ENCODE measurements at places on chromosomes 6 and 20.

GRCh38 chr6:81640126-81640525 is 112.4 kb downstream of the TENT5A start:
- no peak for DNase-seq

GRCh38 chr6:50961611-50962010 is 142.9 kb downstream of the TFAP2B start:
- DNase-seq = no peak

DNA sequence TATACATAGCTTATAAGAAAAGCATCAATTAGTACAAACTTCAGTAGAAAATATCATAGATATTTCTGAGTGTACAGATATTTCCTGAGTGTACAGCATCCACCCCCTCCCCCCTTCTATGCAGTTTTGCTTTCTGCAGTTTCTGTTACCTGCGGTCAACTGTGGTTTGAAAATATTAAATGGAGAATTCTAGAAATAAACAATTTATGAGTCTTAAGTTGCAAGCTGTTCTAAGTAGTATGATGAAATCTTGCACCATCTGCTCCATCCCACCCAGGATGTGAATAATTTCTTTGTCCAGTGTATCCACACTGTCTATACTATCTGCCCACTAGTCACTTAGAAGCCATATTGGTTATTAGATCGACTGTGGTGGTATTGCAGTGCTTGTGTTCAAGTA is 15.8 kb upstream of the GPR63 start:
- DNase-seq = no peak

- DNase-seq = no peak
Observed at GRCh38 chr6:104486035-104486434, 373.7 kb downstream of the HACE1 start.

- peak; percentile 86 for DNase-seq
Observed at GRCh38 chr20:45098103-45098773, 2.7 kb downstream of the KCNS1 start.

GRCh38 chr6:90139272-90139817 is 157.3 kb downstream of the BACH2 start:
- no peak for DNase-seq

- DNase-seq = peak; percentile 66
Observed at GRCh38 chr6:30013291-30013922, 47.7 kb upstream of the POLR1H start.

DNA sequence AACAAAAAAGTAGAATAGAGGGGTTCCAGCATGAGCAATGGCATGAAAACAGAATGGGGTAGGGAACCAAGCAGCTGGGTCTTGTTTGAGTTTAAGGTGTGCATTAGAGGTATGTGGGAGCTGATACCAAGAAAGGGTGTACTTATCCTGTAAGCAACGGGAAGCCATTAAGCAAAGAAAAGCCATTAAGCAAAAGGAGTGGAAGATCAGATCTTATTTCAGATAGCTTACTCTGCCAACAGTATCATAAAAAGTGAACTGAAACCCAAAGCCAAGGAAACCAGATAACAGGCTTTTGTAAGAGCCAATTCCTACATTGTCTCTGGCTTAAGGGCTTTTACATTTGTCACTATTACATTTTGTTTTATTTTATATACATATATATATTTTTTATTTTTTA is 21.3 kb upstream of the BEND6 start:
- DNase-seq = no peak

DNA sequence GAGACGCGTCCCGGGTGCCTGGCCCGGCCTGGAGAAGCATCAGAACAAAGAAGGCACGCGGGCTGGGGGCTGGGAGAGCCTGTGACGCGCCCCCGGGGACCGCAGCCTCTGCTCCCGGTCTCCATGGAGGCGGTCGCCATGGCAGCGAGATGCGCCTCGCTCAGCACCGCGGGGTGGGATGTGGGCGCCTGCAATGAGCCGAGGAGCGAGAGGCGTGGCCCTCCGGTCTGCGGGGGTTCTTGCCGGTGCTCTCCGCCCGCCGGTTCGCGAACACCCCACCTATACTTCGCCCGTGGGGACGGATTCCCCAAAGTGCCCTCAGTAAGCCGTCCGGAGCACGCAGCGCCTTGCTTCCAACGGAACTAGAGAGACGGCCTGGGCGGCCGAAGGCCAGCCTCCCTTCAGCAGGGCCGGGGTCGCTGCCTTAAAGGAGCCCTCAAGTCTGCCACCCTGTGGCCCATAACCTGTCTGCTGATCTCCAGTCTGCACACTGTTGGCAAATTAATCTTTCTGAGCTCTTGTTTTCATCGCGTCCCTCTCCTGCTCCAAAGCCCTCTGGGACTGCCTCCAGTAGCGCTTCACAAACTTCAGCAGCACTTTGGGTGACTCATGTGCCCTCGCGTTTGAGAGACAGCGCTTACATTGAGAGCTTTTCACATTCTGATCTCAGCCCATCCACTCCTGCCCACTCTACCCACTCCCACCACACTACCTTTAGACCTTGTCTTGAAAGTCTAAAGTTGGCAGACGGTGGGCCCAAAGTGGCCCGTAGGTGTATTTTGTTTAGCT is 983 bp upstream of the ADISSP start:
- DNase-seq = peak; percentile 85

- DNase-seq = no peak
Observed at GRCh38 chr6:20440296-20440695, 38.6 kb downstream of the E2F3 start.

GRCh38 chr6:4923081-4923480 is 80.8 kb downstream of the RPP40 start:
- no peak for DNase-seq

GRCh38 chr6:10146715-10147451 is 268.0 kb downstream of the TFAP2A start:
- peak; percentile 71 for DNase-seq

GRCh38 chr6:153727885-153728284 is 311.2 kb upstream of the OPRM1 start:
- no peak for DNase-seq

DNA sequence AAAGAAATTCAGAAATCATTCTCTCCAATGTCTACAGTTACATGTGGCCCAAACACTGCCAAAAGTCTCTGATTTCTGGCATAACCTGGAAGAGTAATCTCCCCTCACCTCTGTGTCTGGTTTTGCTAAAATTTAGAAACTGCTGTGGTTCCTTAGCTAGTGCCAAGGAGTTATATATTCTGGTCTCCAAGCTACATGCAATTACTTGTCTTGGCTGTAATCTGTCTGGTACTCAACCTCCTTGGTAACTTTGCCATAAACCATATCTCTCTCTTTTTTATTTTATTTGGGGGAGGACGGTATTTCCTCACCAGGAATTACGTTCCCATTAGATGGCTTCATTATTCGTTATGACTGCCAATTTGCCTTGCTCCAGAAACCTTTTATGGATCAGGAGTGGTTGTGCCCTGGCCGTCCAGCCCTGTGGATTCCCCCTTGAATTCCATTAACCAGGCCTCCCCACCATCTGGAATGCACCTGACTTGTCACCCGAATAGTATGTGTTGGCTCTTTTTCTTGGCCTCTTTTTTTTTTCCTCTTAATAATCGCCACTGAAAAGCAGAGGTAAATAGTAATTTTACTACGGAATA is 400.0 kb downstream of the CD83 start:
- DNase-seq = no peak

DNA sequence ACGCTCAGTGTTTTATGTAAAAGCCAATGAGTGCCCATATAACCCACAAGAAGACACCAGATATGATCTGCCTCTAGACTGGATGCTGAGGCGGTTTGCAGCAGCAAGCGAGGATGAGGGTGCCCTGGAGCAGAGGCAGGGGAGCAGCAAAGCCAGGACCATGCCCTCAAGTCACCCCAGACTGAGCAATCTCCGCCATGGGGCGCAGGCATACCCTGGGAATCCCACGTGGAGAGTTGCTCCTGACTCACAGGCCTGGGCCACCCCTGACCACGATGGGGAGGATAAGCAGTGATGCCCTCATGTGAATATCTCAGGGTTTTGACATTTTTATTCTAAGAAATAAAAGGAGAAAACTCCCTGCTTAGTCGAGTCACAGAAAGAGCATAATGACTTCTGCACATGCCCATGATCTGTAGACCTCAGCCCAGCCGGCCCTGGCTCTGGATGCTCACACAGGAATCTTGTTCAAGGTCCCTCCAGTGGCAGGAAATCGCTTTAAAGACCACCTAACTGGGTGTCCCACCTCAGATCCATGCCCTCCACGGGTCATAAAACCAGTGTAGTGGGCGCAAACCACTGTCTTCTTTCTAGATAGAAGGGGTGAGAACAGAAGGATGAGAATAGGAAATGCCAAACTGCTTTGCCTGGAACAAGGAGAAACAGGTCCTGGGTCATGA is 138.3 kb upstream of the SNX9 start:
- DNase-seq = no peak

DNA sequence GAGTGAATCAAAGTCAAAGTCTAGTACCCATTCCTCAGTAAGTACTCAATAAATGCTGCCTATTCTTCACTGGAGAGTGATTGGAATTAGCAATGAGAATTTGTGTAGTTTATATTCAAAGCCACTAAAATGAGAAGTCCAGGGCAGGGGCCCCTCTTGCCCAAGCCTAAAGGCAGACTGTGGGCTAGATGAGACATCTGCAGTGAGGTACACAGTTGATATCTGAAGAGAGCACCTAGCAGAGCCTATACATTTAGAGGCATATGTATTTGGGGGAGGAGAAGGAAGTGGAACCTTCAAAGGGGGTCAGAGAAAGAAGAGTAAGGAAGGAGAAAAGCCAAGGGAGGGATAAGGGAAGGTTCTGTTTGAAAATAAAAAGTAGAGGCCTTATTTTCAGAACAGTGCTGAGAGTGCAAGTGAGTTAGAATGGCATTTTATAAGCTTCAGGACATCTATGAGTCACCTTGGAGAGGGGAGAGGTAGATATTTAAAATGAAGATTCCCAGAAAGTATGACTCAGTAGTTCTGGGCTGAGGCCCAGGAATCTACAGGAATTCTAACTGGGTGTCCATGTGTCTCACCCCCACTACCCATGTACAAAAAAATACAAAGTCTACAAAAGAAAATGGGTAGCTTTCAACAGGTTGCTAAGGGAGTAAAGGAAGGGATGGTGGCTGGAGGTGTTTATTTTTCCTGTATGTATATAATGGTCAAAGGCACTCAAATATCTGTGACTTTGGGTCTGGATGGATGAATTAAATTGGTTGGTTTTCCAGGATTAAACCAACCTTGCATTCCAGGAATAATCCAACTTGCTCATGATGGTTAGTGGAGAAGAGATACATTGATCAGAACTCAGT is 135.1 kb downstream of the ZFP64 start:
- no peak for DNase-seq

- DNase-seq = no peak
Observed at GRCh38 chr6:148154668-148155067, 188.0 kb upstream of the SASH1 start.

DNA sequence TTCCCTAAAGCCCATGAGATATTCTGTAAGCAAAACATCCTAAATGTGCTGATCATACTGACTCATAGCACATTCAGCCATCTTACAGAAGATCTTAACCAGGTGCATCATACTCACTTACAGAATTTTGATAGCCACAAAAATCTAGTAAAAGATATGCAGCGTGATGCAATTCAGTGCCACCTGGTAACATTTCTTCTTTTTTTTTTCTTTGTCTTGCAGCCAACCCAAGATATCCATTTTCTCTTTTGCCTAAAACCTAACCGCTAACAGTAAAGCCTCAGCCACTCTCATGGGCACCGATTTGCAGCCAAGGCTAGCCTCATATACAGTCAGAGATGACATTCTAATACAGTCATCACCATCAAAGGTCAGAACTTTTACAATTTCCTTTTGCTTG is 293.3 kb downstream of the HACE1 start:
- DNase-seq = no peak

- no peak for DNase-seq
Observed at GRCh38 chr6:24888715-24889370, 46.9 kb downstream of the RIPOR2 start.

DNA sequence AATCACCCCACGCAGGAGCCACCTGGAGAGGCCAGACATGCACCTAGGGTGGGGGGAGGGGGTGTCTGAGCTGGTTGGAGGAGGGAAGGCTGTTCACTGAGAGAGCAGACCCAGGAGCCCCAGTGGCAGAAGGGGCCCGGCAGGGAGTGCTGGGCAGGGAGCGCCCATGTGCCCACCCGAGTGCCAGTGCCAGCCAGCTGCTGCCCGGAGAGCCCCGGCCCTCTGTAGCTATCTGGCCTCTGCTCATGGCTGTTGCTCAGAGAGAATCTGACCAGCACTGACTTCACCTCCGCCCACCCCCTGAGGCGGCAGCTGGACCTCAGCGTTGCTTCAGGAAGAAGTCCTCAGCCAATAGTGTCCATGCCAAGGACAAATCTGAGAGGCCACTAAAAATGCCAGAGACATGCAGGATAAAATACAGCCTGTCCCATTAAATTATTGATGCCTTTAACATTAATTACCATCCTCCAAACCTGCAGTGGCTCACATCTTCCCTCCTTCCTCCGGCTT is 22.8 kb downstream of the SLC17A9 start:
- DNase-seq = no peak

- DNase-seq = no peak
Observed at GRCh38 chr6:105382496-105382895, 20.4 kb downstream of the PREP start.

DNA sequence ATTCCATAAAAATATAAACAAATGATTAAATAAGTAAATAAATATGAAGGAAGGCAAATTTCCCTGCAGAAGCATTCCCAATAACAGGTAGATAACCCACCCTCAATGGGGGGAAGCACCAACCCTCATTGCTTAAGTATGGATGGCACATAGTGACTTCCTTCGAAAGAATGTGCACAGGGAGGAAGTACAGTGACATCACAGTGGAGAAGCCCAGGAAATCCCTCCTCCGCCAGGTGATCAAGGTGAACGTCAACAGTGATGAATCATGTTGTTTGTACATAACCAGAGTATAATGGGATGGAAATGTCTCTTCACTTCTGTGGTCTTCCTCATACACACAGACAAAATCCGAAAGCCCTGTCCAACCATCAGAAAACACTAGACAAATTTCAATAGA is 267.9 kb downstream of the THBS2 start:
- DNase-seq = no peak

- DNase-seq = no peak
Observed at GRCh38 chr20:38548356-38549083, 32.5 kb upstream of the ADIG start.

GRCh38 chr6:166461821-166462460 is 79.2 kb upstream of the MPC1 start:
- DNase-seq = no peak

DNA sequence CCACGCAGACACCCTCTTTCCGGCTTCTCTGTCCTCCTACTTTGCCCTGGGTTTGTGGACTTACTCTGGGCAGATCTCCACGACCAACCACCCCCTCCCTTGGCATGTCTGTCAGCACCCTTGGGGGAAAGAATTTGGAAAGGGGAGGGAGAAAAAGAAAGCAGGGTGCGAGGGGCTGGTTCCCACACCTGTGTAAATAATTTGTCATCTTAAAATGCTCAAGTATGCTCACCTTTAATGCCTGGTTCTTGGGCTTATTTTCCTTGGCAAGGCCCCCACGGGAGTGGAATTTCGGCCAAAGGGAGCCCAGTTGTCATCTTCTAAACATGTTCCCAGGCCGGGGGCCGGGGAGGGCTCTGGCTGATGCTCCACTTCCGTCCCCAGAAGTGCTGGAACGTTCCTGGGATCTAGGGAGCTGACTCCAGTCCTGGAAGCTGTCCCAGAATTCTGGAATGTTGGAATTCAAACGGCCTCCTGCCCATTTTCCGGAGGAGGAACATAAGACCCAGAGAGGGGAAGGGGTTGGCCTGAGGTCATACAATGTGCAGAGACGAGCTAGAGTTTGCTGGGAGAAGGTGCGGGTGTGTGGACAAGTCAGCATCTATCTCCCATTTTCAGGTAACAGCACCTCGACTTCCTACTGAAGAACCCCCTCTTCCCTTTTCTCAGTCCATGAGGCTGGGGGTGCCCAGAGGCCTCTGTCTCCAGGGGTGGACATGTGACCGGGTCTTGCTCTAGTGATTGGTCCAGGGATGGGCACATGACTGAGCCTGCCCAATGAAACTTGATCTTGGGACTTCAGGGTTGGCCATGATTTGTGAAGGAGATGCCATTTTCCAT is 122.3 kb downstream of the CEBPB start:
- no peak for DNase-seq

All from iPS-NIHi11 (cell line).